ENCODE measurements at places on chromosomes 13 and 19.

DNA sequence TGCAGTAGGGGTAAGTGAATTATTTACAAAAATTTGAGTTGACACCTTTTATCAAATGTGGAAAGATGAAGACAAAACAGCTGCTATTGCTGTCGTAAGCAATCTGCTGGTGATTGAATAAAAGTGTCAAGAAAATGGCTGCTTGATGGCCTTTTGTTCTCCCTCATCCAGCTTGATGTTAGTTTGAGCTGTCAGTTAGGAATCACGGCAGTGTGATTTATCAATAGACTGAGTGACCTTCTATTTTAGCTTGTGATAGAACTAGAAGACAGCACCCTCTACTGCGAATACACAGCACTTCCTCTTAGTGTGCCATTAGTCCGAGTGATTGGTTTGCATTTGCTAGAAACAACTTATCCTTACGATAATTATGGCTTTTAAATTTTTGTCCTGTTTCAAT lies 76.3 kb downstream of the MZT1 start:
- DNase-seq, result no peak

DNA sequence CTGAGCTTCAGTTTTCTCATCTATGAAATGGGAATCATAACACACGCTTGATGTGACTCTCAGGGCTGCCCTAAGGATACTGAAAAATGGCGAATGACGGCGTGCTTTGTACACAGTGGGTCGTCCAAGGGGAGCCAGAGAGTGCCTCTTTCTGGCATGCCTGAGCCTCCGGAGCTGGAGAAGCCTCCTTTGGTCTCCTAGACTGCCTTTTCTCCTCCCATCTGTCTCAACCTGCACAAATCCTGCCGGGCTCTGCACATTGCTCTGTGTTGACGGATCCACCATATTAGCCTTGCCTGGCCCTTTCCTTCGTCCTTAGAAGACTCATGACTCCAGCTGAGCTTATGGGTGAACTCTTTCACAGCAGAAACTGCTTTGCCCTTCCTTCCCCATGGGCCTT lies 220.9 kb downstream of the TSHZ3 start:
- no peak for DNase-seq

- no peak for DNase-seq
Measured at GRCh38 chr13:28031896-28032288, 43.4 kb upstream of the URAD start.

- no peak for DNase-seq
Measured at GRCh38 chr19:633786-634639, 676 bp upstream of the POLRMT start.

GRCh38 chr13:26855921-26856320 lies 95.3 kb upstream of the GPR12 start:
- no peak for DNase-seq

- DNase-seq, result no peak
Measured at GRCh38 chr13:97986835-97987234, 33.4 kb downstream of the IPO5 start.

GRCh38 chr13:76043874-76044273 lies 407.7 kb downstream of the LMO7 start:
- DNase-seq, result no peak

- DNase-seq, result no peak
Measured at GRCh38 chr19:1098177-1099051, 3.2 kb upstream of the POLR2E start.

DNA sequence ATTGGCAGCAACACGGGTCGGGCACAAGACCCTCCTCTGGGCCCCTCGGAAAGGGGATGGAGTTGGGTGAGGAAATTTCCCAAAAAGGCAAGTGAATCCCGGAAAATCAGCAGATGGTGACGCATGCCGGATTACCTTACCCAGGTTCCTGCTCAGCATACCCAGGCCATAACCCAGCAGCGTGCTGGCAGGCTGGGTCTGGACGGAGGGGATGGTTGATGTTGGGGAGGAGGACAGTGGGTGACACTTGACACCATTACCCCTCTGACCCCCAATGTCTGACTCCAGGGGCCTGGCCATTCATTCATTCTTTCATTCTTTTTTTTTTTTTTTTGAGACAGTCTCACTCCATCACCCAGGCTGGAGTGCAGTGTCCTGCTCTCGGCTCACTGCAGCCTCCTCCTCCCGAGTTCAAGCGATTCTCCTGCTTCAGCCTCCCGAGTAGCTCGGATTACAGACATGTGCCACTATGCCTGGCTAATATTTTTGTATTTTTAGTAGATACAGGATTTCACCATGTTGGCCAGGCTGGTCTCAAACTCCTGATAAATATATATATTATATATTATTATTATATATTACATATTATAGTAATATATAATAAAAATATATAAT lies 799 bp downstream of the PVR start:
- DNase-seq, result no peak

DNA sequence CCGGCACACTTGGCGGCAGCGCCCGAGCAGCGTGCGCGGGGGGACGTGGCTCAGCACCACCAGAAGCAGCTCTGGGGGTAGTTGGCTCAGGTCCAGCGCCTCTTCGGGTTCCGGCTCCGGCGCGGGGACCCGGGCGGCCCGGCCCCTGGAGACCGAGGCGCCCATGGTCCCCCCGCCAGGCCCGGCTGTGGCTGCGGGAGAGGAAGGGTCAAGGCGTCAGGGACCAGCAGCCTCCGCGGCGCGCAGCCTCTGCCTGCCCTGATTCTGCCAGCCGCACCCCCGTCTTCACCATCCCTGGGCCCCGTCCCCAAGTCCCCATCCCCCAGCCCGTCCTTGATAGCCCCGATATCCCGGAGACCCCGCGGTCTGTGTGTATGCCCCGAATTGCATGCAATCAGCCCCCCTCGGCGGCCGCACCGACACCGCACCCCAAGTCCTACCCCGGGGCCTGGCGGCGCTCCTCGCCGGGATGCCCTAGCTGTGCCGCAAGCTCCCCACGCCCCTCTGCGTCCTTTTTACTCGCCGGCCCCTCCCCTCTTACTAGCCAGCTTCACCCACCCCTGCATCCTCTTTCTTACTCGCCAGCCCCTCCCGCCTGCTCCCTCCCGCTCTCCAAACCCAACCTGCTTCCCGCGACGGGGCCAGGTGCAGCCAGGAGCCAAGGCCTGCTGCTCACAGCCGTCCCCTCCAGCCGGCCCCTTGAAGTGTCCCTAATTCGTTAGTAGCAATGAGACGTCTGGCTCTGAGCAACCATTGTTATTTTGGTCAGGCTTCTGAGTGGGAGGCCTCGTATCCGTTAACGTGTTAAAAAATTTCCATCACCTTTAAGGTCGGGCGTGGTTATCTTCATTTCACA lies at the start of gene FBXO27:
TSS of gene FBXO27 (minus strand) at position 487 of the 856 bp plus-strand sequence. CDS start at position 165, 322 bp downstream.
- DNase-seq, result no peak

DNA sequence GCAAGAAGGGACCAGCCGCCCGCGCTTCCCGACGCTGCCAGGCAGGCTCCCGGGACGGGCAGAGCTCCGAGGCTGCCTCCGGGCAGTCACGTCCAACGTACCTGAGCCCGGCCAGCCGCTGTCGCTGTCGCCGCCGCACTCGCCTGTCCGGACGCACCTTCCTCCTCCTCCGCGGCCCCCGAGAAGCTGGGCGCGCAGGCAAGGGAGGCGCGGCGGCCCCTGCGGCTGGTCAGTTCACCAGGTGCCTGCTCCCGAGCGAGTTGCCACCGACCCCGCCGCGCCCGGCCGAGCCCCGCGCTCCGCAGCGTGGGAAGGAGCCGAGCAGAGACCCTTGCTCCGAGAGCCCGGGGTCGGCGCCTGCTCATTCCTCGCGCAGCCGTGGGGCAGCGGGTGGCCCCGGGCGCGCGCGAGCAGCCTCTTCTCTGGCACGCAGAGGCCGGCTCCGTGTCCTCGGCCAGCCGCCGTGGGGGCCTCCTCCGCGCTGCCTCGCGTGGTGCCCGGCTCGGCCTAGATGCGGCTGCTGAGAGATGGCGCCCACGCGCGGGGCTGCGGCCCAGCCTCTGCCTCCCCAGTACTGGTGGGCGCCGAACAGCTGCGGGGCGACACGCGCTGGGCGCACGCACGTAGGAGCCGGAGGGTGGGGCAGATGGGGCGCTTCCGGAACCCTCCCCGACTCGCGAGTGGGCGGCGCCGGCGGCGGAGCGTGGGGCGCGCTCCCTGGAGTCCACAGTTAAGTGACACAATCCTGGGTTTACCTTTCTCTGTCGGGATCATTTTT lies 419.4 kb downstream of the UQCRFS1 start:
- DNase-seq, result no peak

DNA sequence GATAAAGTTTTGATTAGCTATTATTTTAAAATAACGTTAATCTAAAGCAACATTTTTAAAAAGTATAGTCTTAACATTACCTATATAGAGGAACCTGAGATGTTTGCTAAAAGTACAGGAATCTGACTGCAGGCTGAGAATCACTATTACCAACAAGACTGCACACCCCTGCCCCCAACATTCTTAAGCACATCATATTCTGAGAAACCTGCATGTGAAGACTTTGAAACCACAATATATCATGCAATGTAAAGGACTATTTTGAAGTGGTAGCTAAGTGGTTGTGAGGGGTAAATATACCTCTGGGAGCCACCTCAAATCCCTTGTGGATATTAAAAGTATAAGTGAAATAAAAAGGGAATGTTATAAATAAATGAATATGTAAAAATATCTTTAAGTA lies 119.0 kb upstream of the KLF12 start:
- DNase-seq, result no peak

DNA sequence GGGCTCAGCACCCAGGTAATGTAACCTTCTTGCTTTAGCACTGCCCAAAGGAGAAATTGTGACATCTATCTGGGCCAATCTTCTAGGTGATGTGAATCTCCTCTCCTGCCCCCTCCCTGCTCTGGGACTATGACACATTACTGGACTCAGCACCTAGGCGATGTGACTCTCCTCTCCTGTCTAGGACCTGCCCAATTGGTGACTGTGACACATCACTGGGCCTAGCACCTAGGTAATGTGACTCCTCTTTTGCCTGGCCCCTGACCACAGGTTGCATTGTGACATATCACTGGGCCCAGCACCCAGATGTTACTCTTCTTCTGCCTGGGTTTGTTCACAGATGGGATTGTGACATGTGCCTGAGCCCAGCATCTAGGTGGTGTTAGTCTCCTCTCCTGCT lies 45.0 kb downstream of the ZNF85 start:
- DNase-seq, result no peak

DNA sequence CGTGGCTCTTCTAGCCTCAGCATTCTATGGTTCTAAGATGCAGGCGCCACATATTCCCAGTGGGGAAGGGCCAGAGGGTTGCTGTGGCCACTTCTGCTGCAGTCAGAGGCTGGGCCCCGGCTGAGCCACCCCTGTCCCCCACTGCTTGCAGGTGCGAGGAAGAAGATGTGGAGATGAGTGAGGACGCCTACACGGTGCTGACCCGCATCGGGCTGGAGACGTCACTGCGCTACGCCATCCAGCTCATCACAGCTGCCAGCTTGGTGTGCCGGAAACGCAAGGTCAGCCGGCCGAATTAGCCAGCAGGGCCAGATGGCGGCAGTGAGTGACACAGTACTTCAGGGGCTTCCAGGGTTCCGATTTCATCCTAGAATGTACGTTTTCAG lies 2.0 kb downstream of the LHB start:
- no peak for DNase-seq

GRCh38 chr13:113046883-113047244 lies 58.7 kb upstream of the F7 start:
- DNase-seq, result no peak

- no peak for DNase-seq
Measured at GRCh38 chr13:113535381-113535781, 44.9 kb upstream of the DCUN1D2 start.

DNA sequence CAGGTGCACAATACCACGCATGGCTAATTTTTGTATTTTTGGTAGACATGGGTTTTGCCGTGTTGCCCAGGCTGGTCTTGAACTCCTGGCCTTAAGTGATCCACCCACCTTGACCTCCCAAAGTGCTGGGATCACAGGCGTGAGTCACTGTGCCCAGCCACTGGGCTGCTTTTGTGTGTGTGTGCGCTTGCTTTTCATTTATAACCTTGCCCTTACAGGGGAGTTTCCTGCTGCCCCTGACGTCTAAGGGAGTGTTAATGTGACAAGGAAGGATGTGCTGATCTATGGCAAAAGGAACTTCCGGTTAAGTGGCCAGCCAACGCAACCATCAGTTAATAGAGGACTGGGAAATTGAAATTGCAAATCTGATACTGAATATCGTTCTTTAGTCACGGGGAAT lies 57.7 kb downstream of the ING1 start:
- DNase-seq, result no peak
